Lower leg skin (tissue), 4 donors: ENCODE measurements at places on chromosomes 7 and 10.

DNA sequence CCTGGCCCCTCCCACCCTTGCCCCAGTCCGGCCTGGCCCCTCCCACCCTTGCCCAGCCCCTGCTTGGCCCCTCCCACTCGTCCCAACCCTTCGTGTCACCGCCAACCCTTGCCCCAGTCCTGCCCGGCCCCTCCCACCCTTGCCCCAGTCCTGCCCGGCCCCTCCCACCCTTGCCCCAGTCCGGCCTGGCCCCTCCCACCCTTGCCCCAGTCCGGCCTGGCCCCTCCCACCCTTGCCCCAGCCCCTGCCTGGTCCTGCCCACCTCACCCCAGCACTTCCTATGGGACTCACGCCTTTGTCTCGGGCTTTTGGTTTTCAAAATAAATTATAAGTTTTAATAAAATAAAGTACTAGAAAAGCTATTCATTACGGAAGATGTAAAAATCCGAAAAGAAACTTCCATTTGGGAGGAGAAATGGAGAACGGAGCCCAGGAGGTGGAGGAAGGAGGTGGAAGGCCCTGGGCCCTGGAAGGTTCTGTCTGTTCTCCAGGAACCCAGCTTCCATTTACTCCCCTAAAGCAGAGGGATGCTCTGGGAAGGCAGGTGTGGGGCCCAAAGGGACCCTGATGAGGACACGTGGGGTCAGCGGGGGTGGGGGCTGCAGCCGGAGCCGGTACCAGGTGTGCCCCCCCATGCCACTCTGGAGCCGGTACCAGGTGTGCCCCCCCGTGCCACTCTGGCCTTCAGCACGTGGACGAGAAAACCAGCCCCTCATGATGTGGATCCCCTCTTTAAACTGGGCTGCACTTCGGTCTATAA lies 52.2 kb downstream of the PWWP2B start:
- no peak for DNase-seq

GRCh38 chr10:28845009-28845682 lies 167.8 kb downstream of the BAMBI start:
- no peak for DNase-seq

DNA sequence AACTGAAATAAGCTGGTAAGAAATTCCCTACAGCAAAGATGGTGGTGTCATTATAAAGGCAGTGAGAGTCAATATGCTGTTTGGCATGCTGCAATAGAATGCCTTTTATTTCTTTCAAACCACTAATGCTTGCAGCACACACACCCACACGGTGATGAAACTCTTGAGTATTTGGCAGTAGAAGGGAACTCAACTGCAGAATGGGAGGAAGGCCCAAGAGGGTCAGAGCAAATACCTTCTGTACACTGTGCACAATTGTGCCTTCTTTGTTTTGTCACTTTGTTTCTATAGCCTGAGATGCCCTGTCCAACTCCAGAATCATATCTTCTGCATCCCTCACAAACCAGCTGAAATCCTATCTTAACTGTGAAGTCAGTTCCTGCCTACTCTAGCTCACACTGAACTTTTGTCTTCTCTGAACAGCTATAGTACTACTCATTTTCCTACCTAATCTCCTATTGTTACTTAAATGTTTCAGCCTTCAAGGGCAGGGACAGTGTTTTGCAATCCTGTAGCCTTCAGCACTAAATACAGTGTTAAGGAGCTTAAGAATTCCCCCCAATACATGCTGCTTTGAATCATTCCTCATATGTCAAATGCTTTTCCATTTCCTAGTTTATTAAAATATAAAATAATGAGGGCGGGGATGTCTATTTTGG lies 22.2 kb downstream of the MMS19 start:
- DNase-seq: no peak

GRCh38 chr7:112001091-112001826 lies 204.9 kb downstream of the DOCK4 start:
- DNase-seq: no peak

- DNase-seq: peak; percentile 49
Measured at GRCh38 chr10:112906945-112907344, 43.1 kb upstream of the TCF7L2 start.

- no peak for DNase-seq
Measured at GRCh38 chr10:2890093-2890492, 177.3 kb upstream of the PFKP start.

DNA sequence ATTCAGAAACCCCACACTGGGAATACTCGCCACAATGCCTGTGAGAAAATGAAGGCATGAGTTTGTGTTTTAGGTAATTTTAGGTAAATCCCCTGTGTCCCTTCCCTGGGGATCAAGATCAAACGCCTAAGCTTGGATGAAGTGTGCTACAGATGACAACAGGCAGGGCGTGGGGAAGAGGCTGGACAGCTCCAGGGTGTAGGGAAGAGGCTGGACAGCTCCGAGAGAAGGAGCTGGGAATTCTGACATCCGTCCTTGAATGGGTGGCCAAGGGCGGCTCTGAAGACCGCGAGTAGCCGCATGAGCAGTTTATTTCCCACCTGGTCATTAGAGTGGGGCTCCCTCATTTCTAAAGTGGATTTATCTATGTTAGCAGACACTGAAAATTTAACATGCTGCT lies 109.7 kb downstream of the RAMP3 start:
- no peak for DNase-seq

- no peak for DNase-seq
Measured at GRCh38 chr10:11178606-11179515, 161.2 kb downstream of the CELF2 start.

- no peak for DNase-seq
Measured at GRCh38 chr7:155299535-155300202, 2.0 kb downstream of the INSIG1 start.

DNA sequence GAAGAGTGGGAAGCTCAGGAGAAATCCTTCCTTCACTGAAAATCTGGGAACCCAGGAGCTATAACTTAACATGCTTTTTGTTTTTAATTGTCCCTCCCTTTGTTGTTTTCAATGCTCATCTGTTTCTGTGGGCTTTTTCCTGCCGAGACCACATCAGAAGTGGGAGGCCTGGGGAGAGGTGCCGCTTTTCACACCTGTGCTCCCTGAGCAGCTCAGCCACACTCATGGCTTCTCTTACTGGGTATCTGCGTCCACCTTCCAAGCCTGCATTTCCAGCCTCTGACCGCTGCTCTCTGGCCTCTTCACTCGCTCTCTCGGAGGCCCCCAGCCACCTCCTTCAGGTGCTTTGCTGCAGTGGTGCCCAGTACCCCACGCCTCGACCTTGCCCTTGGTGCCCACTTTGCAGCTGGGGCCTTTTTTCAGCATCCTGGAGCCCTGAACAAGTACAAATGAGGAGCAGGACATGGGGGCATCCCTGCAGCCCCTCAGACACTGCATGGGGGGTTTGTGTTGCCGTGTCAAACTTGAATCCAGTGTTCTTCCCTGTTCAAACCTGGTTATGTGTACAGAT lies 9.9 kb downstream of the C7orf57 start:
- DNase-seq: no peak

DNA sequence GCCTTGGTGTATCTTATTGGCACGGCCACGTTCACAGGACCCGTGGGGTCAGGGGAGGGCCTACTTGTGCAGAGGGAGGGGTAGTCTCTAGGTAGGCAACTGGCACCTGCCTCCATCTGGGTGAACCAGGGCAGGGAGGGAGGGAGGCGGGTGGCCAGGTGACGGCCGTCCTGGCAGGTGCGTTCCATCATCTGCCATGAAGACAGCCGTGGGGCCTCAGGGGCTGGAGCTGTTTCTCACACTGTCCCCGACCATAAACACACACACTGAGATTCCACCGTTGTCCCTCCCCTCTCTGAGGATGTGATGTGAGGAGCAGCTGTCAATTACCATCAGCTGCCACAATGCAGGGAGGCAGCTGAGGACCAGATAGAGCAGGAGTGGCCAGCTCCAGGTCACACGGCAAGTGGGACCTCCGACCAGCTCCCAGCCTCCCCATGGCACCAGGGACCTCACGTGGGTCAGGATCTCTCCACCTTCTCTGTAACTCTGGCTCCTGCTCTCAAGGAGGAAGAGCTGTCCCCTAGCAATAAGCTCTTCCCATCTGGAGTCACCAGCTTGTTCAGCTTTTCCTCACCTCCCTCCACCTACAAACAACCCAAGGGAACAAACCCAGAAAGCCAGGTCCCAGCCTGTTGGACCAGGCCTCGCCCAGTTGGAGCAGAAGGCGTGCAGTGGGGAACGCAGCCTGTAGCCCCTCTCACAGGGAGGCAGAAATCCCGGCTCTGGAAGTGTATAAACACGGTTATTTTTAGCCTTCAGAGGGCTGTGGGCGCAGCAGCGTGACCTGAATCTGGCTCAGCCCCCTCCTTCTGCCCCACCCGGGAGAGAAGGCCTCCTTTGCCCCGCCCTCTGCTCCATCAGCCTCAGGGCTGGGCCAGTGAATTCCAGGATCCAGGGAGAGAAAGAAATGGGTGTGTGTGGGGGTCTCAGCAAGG lies 33.1 kb downstream of the ZMIZ1 start:
- peak; percentile 92 for DNase-seq

GRCh38 chr7:32494946-32495297 lies 367 bp upstream of the AVL9 start:
- no peak for DNase-seq

- DNase-seq: no peak
Measured at GRCh38 chr7:98452791-98453190, 51.9 kb upstream of the BAIAP2L1 start.

DNA sequence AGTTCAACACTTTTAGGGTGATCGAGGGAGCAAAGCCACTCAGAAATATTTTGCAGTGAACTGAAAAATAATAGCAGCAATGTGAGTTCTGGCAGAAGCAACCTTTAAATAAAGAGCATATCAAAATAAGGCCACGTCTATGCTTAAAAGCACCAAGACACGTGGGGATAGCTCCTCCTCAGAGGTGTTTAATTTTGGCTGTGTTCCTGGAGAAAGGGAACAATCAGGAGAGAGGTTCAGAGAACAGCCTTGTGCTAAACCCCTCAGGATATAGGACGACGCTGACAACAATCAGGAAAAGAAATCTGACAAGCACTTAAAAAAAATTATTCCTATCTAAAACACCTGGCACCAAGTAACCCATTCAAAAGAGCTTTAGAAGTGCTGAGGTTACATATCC lies 471.9 kb upstream of the CELF2 start:
- no peak for DNase-seq

- no peak for DNase-seq
Measured at GRCh38 chr10:78547397-78547796, 513.7 kb downstream of the RPS24 start.

DNA sequence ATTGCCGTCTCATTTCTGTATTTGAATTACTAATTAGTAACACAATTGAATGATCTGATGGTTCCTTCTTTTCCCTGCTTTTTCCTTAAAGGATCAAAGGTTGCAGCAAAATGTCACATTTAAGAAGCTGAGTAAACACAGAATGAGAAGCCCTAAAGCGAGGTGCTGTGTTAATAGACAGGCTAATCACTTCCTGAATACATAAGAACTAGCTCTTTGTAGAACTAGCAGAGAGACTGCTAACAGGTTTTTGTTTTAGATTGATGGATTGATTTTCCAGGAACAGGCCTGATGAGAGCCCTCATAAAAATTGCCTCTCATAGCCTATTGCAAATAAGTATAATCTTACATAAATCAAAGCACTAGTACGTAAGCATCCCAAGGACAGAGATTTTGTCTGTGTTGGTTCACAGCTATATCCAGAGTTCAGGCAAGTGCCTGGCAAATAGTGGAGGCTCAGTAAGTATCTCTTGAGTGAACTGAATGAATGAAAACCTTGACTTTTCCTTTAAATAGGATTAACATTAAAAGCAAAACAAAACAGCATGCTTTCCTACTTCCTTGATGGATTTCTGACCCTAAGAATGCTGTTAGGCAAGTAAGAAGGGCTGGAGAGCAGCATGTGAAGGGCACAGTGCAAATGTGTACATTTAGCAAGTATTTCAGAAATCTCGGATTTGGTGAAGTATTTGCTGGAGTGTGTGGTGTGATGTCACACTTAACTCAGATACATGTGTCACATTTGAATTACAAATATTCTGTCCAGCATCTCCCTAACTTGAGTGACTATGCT lies 3.3 kb downstream of the TMEM229A start:
- no peak for DNase-seq

- no peak for DNase-seq
Measured at GRCh38 chr7:133836666-133837065, 290.5 kb upstream of the LRGUK start.

- DNase-seq: no peak
Measured at GRCh38 chr7:28086198-28086597, 94.4 kb downstream of the JAZF1 start.

DNA sequence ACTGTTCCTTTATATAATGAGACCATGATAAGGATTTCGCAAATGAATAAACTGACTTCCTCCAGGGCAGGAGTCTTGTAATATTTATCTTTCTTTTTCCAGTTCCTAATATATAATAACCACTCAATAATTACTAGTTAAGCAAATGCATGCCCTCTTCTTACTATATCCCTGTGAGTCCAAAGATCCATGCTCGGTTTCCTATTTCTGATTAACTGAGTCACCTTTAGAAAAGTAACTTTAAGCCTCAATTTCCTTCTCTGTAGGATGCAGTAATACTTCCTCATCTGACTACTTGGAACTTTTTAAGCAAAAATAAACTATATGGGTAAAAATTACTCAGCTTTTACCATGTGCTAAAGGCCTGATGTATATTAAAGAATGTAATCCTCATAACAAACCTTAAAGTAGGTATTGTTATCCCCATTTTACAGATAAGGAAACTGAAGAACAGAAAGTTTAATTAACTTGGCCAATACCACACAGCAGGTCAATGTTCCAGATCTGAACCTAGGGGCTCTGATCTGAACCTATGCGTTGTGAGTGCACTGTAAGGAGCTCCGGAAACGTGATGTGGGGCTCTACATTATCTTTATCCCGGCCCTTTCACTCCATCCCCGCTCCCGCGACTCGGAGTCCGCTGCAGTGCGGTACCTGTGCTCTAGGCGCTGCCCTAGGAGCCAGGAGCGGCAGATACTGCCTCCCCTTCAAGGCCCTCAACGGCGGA lies 458 bp downstream of the COX15 start:
- no peak for DNase-seq

GRCh38 chr7:150923196-150923595 lies 54.9 kb downstream of the KCNH2 start:
- no peak for DNase-seq

DNA sequence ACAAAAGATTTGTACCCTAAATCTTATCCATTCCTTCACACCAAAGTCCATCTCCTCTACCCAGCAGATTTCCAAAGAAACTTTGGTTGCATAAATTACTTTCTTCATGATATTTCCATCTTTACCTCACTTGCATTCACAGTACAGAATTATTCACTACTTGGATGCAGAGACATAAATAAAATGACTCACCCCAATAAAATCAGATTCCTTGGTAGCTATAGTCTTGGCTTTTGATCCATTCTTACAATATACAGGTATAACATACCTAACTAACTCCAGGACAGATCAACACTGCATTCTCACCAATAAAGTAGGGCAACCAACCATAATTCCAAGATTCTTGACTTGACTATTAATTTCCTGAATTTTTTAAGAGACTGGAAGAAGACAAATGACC lies 815.1 kb downstream of the MAGI2 start:
- no peak for DNase-seq

DNA sequence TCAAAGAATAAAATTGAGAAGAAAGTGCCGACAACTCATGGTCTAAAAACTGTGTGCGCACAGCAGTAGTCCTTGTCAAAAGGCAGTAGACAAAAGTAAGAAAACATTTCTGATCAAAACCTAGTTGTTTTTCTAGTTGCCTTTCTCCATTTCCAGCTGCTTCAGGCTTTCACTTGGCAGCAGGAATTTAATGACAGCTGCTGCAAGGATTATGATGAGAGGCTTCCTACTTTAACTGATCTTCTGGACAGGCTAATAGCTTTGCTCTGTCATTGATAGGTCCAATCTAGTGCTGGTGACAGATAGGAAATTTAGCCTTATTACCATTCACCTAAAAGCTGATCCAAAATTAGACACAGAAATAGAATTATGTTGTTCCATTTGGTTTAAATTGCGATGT lies 110.7 kb upstream of the SEMA3C start:
- DNase-seq: no peak
